ENCODE measurements at places on chromosomes 2 and 18.

GRCh38 chr2:122074201-122074600, 318.8 kb downstream of the TSN start:
- DNase-seq: no peak

- DNase-seq: no peak
Measured at GRCh38 chr2:95344656-95345055, 47.5 kb downstream of the KCNIP3 start.

DNA sequence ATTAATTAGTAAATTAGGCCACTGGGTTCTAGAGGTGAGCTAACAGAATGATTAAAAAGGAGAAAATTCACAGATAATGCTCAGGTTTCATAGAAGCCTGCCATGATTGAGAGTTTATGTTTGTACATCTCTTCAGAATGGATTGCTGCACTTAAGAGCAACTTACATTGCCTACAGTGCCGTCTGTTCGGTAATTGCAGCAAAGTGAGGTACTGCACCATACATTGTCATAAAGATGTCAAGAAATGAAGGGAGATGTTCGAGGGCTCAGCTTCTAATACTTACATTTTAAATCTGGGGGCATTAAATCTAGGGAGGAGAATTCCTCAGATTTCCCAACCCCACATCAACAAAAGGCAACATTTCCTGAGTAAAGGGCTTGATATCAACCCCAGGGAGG, 976.2 kb upstream of the FANCL start:
- DNase-seq: no peak

GRCh38 chr2:197931661-197932312, 127.4 kb downstream of the PLCL1 start:
- no peak for DNase-seq

DNA sequence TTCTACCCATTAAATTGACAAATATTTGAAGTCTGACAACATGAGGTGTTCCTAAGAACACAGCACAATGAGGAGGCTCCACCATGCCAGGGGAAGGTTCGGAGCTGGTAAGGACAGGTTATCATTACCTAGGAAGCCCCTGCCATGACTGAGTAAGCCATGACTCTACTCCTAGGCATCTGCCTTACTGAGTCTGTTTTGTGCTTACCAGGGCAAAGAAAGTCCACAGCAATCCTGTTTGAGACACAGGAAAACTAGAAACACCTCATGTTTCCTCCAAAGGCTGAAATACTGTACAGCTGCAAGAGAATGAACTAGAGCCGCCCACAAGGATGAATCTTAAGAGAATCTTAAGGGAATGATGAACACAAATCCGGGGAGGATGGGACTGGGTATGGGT, 11.6 kb downstream of the TGFBRAP1 start:
- no peak for DNase-seq

DNA sequence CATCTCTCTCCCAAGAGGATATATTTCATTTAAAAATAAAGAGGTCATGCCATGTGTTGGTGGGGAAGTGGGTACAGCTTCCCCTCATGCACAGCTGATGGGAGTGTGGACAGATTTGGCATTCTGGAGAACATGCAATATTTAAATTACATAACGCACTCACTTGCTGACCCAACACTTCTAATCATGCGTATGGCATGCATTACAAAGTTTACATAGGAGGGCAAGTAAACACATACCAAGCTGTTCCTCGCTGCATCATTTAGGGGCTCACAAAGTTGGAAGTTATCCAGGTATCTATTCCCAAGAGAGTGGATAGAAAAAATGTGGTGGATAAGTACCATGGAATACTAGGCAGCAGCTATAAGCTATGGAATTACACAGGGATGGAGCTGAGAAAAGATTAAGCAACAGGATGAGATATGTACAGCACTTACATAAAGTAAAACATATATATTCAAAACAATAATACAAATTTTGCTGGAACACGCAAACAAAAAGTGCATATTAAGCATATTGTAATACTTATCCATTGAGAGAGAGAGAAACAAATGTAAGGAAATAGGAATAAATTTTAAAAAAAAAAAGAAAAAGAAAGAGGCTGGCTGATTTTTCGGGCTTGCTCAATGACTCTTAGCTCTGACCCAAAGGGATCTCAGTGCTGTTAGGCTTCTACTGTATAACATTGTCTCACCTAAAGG, 11.0 kb downstream of the CYP1B1 start:
- peak; percentile 32 for DNase-seq

DNA sequence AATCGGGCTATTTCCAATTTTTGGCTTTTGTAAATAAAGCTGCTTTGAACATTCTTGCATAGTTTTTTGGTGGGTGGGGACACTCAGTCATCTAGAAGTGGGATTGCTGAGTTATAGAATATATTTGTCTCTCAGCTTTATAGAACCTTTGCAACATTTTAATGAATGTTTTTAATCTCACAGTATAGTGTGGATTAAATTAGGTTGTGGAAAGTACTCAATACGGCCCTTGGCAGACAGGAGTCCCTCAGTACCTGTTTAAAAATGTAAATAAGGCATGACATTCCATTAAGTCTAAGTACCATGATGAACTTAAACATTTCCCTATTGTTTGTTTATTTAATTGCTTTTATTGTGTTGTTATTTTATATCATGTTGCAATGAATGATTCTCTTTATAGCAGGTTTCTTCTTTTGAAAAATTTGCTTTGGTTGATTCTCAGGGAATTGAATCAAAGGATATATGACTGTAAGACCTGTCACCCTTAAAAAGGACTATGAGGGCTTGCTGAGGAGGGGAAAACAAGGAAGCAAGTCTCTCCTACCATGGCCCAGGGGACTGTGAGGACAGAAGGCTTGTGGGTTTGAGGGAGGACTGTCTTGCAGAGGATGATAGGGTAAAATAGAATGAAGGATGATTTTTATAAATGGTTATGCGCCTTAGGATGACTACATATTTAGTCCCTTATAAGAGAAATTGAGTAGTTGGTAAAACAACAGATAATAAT, 165.1 kb downstream of the RPIA start:
- no peak for DNase-seq

DNA sequence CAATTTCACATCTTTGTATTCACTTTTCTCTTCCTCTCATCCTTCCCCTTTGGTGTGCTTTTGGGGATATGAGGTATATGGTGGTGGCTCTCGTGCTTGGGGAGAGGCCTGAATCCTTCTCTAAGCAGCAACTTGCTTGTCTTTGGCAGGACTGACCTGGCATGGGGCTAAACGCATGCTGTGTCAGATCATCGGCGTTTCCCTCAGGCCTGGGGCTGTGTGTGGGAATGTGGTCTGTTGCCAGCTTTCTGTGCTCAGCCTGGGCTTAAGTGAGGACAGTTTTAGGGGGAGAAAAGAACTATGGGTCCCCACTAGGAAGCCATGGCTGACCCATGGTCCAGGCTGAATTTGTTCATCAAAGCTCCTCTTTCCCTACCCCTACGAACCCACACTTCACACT, 60.7 kb downstream of the TET3 start:
- DNase-seq: peak; percentile 8

DNA sequence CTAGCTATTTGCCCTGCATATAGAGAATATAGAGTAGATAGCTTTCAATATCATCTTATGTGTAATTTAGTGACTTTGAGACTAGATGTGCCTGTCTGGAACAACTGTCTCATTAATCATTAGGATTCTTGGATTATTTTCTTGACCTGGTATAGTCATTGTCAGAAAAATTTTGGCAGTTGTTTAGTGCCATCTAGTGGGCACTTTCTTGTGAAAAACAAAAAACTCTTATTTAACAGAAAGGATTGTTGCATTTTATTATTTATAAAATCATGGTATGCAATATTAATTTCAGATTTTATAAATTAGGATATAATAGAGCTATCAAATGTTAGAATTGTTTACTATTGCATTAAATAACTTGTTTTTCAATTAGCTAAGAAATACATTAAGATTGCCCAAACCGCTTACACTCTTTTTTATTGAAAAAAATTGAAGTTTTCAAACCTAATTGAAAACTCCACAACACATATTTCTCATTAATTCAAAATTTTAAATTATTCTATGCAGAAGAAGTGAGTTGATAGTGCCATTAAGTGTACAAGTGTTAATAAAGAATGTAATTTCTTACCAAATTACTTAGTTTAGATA, 80.3 kb downstream of the DYNAP start:
- peak; percentile 36 for DNase-seq

GRCh38 chr18:22055466-22056238, 113.7 kb upstream of the GATA6 start:
- no peak for DNase-seq

- DNase-seq: no peak
Measured at GRCh38 chr2:191178806-191179514, 28.2 kb upstream of the STAT4 start.

DNA sequence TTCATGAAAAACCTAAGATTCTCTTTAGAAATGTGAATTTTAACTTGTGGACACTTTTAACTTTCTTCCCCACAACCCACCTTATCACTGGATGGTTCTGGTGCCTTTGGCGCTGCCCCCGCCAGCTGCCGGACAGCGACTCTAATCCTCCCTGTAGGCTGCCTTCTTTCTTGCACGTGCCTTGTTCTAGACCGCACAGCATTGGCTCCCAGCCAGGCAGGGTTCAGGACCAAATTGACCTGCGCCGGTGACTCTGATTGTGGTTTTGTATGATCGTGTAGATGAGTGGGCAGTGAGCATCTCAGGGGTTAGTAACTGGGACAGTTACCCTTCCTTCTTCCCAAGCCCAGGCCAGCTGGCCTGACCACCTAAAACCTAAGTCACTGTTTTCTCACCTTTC, 106.8 kb downstream of the ASAP2 start:
- DNase-seq: peak; percentile 44

DNA sequence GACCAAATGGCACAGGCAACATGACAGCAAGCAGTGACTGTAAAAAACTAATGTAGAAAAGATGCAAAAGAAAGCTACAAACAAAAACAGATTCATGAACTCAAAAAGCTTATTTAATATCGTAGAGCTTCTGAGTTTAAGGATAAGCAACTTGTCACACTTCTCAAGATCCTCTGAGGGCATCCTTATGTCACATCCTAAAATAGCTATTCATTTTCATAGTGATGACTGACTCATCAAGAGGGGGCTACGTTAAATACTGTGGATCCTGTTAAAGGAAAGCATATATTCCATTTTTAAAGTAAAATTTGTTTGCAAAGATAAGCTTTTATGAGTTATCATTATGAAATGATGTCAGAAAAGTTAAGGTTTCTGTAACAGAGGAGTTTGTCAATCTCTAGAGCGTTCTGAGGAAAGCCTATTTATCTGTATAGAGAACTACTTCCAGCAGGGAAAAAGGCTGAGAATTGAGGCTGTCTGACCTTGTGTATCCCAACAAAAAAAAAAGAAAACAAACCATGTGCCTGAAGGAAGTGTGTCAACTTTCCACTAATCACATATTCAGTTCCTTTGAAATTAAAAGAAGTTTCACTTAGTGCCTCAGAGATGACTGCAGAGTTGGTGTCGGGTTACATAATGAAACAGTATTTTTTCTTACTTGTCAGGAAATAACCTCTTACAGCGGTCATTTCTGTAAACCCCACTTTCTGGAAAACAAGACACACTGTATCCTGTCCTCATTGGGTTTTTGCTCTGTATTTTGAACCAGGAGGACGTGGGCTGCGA, 115.5 kb downstream of the ESCO1 start:
- peak; percentile 3 for DNase-seq

DNA sequence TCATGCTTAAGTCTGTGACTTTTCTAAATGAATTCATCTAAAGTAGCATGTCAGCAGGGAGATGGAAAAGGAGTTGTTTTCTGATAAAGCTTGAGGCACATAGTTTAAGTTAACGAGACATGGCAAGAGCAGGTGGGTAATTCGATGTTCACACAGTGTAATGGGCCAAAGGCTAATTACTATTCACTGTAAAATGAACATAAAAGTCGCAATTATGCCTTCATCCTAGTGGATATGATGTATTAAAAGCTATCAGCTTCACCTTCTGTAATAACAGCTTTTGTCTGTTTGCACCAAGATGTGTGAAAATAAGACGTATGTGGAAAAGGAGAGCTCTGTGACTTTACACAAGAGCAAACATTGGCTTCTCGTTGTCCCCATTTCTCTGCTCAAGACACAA, 94.2 kb upstream of the CDH20 start:
- no peak for DNase-seq

DNA sequence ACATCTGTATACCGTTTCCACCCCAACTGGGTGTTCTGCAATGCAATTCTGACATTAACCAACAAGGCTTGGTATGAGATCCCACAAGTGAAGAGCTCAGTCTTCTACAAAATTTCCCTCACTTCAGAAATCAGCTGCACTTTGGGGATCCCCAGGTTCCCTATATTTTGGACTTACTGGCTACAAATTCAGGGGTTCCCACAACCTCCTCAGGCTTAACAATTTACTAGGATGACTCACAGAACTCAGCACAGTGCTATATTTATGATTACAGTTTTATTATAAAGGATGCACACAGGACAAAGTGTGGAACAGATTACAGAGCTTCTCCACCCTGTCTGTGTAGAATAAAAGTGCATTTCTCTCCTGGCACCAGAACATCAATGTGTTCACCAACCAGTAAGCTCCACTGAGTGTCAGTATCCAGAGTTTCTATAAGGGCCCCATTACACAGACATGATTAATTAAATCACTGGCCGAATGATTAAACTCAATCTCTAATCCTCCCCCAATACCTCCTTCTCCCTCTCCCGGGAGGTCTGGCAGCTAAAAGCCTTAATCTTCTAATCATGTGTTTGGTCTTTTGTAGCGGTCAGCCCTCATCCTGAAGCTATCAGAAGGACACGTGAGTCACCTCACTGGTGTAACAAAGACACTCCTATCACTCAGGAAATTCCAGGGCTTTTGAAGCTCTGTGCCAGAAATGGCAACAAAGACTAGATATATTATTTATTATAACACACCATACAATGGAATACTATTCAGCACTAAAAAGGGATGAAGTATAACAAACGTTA, 84.6 kb downstream of the SLC66A3 start:
- DNase-seq: peak; percentile 50

GRCh38 chr2:241468476-241468781, 40.0 kb downstream of the STK25 start:
- DNase-seq: no peak

DNA sequence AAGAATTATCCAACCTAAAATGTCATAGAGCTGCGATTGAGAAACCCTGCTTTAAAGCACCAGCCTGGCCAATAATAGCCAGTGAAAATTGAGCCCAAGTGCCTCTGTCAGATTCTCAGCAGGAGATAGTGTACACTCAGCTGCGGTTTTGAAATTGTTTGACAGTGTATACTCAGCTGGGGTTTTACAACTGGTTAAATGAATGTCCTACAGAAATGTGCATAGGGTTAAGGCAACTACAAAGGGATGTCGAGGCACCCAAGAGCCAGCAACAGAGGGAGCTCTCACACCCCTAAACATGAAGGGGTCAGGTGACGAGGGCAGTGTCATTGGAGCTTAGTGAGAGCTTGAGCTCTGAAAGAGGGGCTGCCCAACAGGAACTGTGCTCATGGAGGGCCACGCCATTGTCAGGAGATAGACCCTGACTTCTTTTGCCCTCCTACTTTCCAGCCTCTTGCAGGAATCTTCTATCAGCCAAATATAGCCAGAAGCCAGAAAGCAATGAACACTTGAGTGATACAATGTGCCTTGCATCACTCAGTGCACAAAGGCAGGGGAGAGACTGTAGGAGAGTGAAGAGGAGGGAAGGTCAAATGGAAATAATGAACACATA, 15.1 kb downstream of the ACTG2 start:
- peak; percentile 78 for DNase-seq

GRCh38 chr2:133885847-133886246, 317.6 kb upstream of the NCKAP5 start:
- DNase-seq: no peak

Measured in brain microvascular endothelial cell (primary cell).